ENCODE measurements at places on chromosomes 3 and 15.

DNA sequence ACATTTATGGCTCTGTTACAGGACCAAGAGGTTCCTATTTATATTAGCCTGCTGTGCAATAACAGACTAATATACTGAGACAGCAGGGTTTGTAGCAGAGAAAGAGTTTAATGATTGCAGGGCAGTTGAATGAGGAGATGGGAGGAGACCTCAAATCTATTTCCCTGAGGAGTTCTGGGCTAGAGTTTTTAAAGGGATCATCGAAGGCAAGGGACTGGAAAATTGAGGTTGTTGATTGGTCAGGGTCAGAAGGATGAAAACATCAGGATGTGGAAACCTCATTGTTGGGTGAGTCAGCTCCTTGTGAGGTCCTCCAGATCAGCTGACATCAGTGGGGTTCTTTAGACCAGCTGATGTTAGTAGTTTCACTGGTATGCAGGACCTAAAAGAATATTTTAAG lies 60.6 kb upstream of the GOLGA8B start:
- DNase-seq, result peak; percentile 16

GRCh38 chr3:56624725-56625124 lies 58.3 kb downstream of the TASOR start:
- no peak for DNase-seq

GRCh38 chr3:113649174-113649845 lies 47.1 kb downstream of the USF3 start:
- DNase-seq, result no peak

DNA sequence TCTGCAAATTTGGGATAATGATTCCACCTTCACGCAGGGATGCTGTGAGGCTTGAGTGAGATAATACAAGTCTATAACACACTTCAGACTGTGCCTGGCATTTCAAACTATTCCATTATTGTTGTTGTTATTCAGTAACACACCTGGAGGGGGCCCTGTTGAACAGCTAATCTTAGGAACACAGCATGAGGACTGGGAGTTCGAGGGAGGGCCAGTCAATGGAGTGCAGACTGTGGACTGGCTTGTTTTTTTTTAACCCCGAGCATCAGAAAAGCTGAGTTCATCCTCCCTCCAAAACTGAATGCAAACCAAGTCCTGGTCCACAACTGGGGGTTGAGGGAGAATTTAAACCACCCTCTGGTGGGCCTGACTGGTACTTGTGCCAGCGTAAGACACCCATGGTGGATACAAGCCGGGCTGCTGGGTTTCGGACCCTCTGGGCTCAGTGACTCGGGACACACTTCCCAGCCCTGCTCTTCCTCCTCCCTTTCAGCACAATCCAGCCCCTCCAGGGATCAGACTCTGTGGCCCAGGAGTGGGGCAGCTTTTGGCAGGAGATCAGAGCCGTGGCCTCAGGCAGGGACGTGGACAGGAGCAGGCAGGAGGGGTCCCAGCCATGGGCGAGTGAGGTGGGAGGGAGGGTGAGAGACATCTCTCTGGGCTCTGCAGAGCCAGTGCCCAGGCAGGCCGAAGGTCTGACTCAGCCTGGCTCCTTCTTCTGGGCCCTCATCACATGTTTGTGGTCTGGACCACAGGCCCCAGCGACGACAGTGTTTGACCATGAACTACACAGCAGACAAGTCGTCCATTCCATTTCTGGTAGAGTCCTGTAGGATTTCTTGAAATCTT lies 36.3 kb upstream of the MEX3B start:
- peak; percentile 89 for DNase-seq

- DNase-seq, result no peak
These were observed 156.5 kb downstream of the RYR3 start for GRCh38 chr15:33467146-33467815.

DNA sequence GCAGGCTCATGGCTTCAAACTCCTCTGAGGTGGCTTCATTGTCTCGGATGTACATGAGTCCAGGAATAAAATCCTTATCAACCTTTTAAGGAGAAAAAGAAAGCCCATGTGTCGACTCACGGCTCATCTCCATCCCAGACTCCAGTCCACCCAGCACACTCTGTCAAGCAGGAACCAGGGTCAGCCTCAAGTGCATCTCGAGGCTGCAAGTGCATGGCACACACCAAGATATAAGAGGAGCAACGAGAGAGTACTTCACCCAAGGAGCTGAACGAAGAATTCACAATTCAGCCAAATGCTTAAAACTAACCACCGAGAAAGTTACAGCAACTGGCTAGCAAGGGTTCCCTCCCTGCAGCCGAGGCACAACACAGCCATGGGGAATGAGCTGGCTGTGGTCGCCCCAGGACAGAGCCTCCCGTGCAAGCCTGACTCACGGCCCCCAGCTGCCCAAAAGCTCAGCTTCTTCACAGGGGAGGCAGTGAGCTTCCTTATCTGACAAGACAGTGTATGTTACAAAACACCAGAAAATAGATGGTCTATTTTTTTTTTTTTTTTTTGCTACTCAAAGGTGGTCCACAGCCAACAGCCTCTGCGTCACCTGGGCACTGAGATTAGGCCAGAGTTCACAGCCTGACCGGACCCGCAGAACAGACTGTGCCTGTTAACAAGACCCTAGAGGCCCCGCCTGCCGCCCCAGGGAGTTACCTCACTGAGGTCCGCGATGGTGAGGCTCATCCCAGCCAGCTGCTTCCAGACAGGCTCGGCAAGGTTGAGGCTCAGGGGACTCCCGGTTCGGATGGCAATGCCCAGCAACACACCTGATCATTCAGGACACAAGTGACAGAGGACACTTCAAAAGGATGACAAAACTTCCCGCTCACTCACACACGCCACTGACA lies 15.9 kb upstream of the OCA2 start:
- no peak for DNase-seq

DNA sequence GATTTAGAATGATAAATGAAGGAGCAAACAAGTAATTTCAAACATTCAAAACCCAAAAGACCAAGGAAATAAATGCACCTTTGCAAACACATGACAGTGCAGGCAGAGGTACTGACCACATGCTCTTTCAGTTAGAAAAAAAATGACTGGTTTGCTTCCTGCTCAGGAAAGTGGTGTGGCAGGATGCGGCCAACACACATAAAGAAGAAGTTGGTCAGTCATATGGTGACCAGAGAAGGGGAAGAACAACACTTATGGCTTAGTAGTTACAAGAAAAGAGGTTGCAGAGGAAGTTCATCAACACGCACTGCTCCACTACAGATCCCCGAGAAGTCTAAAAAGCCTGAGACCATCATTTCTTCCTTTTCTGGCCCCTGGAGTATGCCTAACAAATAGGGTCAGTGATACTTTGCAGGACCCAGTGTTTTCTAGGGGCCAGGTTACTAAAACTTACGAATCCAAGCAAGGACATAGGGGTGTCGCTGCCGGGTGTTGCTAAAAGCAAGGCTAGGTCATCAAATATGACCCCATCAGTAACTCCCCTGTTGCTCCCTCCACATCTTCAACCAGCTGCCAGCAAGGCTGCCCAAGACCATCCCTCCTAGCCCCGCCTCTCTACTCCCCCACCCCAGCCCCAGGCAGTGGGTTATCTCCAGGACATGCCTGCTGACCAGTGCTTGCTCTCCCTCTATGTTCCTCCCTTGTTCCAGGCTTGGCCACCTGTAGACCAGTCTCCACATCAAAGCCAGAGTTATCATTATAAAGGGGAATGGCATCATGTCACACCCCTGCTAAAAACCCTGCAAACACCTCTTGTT lies 11.2 kb downstream of the ATP8B4 start:
- no peak for DNase-seq

GRCh38 chr3:181921220-181921619 lies 209.5 kb downstream of the SOX2 start:
- DNase-seq, result no peak

DNA sequence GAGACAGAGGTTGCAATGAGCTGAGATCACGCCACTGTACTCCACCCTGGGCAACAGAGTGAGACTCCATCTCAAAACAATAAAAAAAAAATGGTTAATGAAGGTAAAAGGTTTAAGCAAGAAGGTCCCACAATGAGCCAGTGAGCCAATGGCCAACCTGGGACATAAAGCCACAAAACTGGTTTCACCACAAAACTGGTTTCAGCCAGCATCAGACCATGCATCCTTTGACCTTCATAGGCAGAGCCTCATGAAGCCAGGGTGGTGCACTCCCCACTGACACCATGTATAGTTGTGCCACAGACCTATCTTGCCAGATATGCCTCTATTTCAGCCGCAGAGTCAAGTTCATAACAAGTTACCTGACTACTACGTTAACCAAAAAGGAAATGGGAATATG lies 41.9 kb downstream of the SCAP start:
- DNase-seq, result no peak

DNA sequence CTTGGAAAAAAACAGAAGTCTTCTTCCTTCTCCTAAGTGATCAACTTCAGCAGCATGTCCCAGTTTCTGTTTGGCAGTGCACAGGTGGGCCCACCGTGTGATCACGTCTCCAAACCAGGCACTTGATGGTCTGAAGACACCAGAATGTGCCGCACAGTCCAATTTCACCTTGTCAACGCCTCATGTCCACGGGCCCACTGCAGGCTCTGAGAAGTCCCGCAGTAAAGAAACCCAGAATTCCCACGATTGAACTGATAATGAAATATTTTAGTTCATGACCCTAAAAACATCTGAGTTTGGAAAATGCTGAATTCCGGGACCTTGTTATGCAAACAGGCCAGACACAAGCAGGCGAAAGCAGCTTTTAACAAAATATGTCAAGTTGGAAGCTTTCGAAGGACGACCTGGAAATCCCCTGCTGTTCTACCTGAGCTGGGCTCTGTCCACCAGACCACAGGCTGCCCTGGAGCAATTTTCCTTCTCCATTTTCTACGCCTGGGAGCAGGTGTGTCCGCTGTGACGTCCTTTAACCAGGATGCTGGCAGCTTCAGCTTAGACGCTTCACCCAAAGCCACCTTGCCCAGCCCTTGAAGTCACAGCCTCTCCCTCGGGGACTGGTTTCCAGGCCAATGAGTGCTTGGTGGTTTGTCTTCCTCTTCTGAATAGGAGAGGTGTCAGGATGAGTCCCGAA lies 167.8 kb upstream of the IQSEC1 start:
- DNase-seq, result no peak

GRCh38 chr15:77603611-77604336 lies 28.9 kb downstream of the LINGO1 start:
- no peak for DNase-seq

- DNase-seq, result no peak
These were observed 50.0 kb upstream of the RPL35A start for GRCh38 chr3:197899833-197900478.

All from hepatic stellate cell (primary cell).